ENCODE measurements at places on chromosomes 4 and X.

DNA sequence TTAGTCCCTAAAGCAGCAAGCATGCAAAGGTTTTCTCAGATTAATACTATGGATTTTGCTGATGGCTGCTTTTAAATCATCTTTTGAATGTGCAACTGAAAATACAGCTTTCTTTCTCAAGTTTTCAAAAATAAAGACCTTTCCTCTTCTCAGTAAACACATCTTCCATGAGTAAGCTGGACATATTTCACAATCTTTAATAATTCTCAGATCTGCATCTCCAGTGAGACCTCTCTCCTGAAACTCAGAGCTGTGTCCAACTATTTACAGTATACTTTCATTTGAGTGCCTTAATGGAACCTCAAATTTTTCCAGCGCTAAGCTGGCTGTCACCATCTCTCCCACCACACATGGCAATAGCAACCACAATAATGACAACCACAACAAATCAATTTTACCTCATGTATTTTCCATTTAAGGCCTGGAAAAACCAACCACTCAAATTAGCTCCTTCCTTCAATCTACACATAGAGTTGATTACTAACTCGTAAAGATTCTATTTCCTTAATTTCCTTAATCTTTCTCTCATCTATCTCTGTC lies 192.4 kb upstream of the RPL34 start:
- DNase-seq: no peak

GRCh38 chrX:16130707-16131106 lies 7.3 kb downstream of the GRPR start:
- DNase-seq: no peak

DNA sequence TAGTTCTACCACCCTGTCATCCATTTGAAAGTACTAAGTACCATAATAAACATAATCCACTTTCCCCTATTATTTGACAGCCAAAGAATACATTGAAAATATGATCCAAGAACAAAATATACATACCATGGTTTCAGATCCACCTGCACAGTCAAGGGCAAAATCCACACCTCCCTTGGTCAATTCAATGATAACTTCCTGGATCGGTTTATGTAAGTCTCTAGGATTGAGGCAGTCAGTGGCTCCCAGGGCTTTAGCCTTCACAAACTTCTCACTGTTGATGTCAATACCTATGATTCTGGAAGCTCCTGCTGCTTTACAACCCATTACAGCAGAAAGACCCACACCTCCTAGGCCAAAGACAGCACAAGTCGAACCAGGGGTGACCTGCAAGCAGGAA lies 12.7 kb downstream of the ADH4 start:
- DNase-seq: no peak

DNA sequence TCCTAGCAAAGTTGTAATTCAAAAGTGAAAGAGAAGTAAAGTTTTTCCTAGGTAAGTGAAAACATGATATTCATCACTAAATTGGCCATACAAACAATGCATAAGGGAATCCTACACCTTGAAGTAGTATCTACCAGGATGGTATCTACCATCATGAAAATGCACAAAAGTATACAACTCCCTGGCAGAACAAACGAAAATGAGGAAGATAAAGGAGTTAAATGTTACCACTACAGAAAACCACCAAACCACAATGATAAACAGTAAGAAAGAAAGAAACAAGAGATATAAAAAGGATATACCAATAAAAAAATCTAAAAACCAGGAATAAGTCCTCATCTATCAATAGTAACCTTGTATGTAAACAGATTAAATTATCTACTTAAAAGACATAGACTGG lies 26.9 kb downstream of the GK2 start:
- DNase-seq: no peak

DNA sequence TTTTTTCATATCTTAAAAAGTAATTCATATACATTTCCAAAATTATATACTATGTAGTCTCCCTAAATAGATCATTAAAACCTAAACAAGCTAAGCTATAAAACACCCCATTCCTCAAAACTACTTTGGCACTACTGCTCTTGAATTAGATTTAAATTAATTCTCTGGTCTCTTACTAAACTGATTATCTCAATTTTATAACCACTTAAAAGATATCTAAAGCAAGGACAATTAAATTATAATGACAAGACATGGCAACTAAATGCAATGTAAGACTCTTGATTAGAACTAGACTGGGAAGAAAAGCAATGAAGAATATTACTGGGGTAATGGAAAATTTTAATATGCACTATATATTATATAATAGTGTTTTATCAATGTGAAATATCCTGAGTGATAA lies 27.9 kb downstream of the TMEM184C start:
- DNase-seq: no peak

DNA sequence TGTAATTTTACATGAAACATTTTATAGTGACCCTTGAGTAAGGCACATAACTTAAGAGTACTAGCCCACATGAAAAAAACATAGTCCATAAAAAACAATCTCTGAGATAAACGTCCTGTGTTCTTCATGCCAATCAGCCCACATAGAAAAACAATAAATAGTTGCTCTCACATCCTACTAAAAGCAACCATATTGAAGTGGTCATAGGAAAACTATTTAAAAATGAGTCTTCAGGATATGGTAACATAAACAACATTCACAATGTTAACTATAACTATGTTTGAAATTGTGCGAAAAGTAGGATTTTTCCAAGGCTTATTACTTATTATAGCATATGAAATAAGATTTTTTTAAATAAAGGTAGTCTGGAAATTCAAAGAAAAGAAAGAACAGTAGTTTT lies 77.1 kb upstream of the EPHA5 start:
- no peak for DNase-seq

GRCh38 chrX:153762626-153763173 lies 1.3 kb upstream of the PLXNB3 start:
- no peak for DNase-seq

GRCh38 chr4:84531689-84532088 lies 32.6 kb upstream of the NKX6-1 start:
- no peak for DNase-seq

DNA sequence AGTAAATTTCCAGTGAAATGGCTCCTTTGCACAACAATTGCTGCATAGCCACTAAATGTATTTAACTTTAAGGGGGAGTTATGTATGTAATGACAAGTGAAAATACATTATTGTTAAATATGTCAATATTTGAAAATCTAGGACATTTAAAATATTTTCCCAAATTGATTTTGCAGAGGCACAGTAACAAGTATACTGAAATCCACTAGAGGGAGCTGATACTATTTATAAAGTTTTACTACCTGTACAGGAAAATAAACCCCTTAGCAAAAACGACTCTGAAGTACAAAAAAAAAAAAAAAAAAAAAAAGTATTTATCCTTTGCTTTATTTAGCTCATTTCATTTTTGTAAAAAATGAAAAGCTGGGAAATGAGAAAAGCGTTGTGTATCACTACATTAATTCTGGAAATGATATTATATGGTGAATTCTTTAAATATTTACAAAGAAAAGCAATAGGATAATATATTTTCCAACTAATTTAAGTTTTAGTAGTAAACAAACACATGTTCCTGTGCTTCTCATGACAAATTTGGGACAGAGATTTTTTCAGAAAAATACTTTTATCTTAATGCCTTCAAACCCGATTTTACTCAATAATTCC lies 727.7 kb downstream of the DMD start:
- no peak for DNase-seq

DNA sequence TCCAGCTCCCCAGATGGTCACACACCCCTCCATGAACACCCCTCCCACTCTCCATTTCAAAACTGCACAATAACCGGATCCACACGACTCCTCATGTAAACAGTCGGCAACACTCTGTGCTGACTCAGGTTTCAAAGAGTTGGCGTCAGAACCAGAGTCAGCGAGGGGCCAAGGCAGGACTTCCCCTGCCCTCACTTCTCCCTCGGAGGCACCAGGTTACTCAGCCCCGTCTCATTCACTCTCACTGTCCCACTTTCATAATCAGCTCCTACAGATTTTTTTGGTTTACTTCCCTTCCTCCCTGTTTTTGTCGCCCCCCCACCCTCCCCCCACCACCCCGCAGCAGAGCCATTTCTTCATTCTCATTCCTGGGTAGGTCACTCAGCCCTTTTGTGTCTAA lies 2.7 kb upstream of the TIMP1 start:
- DNase-seq: peak; percentile 51

- no peak for DNase-seq
These were observed 85.4 kb downstream of the DCHS2 start for GRCh38 chr4:154406018-154406795.

- DNase-seq: no peak
These were observed 37.4 kb downstream of the ASIC5 start for GRCh38 chr4:155828628-155829027.

DNA sequence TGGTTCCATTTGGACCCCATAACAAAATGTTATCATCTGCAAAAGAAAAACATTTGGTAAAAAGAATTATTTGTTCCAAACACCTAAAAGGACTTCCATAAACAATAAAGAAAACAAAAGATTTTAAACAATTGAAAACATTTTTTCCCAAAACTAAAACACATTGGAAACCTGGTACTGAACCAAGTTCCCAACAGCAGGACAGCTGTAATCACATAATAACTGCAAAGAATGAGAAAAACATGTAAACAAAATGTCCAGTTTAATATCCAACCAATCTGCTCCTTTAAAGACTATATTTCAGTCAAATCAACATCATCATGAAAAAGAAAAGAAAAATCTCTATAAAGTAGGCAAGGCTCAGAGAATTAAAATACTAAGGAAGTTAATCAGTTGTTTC lies 36.3 kb downstream of the PRDM5 start:
- no peak for DNase-seq

GRCh38 chr4:169098054-169098497 lies 88.0 kb upstream of the CBR4 start:
- no peak for DNase-seq

- no peak for DNase-seq
These were observed 230.4 kb upstream of the GATB start for GRCh38 chr4:151991001-151991883.

DNA sequence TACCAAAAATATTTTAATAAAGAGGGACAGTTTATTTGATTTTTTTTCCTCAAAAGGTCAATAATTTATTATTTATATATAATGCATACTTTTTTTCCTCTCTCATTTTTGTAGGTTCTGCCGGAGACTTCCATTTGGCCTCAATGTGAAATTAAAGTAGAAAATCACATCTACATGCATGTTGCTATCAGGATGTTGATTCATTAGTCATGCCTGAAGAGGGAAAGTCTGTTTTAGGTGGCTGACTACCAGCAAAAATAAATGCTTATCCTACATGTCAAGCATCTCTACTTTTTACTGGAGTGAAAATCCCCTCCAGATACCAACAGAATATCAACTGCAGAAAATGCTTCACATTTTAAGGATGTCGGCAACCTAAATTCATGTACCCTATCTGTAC lies 41.5 kb downstream of the KIAA0232 start:
- DNase-seq: no peak

DNA sequence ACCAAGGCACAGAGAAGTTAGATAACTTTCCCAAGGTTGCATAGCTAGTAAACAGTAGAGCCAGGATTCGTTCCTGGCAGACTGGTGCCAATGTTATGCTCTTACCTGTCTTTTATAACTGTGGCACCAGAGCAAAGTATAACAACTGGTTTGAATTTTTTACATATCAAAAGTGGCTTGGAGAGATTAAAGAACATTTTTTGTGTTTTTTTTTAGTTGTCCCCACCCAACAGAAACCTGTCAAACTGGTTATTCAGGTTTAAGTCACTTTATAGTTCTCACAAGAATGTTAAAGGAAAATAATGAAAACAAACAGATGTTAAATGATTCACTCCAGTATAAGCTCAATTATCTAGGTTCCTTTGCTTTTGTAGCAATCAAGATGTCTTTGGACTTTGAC lies 15.6 kb upstream of the FAM47E start:
- DNase-seq: no peak

DNA sequence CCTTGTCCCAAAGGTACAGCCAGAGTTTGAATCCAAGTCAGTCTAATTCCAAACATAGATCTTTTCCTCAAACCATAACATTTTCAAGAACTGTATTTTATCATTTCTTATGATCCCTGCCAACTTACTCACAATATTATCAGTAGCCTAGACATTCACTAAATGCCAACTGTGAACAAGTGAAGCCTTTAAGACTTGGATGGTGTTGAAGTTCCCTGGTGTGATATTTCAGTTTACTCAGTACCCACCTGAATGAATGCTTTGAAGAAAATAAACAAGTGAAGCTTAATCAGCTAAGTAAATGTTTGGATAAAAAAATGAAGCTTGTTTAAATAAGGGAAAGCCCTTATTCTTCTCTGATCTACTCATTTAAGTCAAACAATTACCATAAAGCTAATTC lies 1028.3 kb downstream of the DMD start:
- DNase-seq: no peak

- DNase-seq: no peak
These were observed 160.1 kb upstream of the MBNL3 start for GRCh38 chrX:132648895-132649294.

- no peak for DNase-seq
These were observed 61.3 kb upstream of the CRMP1 start for GRCh38 chr4:5954056-5954760.

DNA sequence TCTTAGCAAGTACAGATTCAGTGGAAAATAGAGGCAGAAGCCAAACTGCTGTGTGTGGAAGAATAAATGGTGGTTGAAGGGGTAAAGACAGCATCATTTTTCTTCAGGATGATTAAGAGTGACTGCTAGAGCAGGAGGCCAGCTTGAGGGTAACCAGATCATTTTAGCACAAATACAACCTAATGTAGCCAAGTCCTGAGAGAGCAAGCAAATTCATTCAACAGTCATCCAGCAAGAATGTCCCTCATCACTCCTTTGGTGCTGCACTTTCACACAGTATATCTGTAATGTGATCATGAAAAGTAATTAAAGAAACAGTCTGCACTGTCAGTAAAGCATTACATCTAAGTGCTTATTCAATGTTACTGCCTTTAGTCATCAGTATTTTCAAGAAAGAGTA lies 44.8 kb downstream of the NPFFR2 start:
- DNase-seq: no peak

Measured in activated CD8-positive, alpha-beta T cell treated with anti-CD3 and anti-CD28 coated beads for 36 hours (primary cell).